ENCODE measurements at places on chromosomes 1 and 21.
A peak's percentile ranks its signal among the peaks of the same experiment; 100 is the strongest.

DNA sequence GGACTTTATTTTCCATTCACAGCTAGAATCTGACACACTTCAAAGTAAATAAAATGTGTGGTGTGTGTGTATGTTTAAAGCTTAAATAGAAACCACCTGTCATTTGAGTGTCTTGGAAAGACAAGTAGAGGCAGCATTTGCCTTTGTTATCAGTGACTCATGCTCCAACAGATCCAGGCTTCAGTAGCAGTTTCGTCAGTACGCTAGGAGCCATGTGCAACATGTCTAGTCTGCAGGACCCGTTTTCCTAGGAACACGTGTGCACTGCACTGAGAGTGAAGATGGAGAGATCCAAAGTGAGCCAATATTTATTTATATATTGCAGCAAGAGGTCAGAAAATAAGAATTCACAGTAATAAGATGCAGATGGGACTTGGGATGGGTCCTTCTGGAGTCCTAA, 41.8 kb downstream of the SGIP1 start:
- no peak for DNase-seq

DNA sequence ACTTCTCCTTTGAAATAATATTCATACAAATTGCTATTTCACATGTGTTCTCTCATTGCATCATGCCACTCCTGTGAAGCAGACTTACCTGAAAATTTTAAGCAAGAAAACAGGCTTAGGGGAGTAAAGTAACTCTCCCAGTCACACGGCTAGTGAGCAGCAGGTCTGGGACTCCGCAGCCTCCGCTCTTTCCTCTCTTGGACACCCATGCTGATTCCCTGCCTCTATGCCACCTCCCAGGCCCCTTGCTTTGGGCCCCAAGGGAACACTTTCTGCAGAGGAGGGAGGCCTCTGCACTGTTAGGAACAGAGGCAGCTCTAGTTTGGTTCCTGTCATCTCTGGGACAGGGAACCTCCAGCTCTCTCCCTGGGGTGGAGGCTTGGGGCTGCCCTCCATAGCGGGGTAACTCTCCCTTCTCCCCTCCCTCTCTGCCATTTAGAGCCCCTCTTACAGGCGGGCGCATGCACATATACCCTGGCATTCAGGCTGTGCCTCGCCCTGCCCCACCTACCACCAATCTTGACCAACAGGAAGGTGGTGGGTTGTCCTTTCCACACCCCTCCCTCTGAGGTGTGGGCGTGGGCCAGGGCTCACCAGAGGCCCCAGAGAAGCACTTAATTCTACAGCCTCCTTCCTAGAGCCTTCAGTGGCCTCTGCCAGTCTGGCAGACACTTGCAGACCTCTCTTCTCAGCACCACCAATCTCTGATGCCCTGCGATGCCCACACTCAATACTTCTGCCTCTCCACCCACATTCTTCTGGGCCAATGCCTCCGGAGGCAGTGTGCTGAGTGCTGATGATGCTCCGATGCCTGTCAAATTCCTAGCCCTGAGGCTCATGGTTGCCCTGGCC, at the start of gene RXFP4:
TSS of gene RXFP4 (plus strand) at position 646 of the 852 bp plus-strand sequence. CDS start at position 718, 72 bp downstream.
- no peak for DNase-seq

GRCh38 chr1:54498383-54499096, 49.5 kb upstream of the ACOT11 start:
- DNase-seq, result no peak

GRCh38 chr1:63022319-63022718, 238.4 kb downstream of the ATG4C start:
- DNase-seq, result no peak

DNA sequence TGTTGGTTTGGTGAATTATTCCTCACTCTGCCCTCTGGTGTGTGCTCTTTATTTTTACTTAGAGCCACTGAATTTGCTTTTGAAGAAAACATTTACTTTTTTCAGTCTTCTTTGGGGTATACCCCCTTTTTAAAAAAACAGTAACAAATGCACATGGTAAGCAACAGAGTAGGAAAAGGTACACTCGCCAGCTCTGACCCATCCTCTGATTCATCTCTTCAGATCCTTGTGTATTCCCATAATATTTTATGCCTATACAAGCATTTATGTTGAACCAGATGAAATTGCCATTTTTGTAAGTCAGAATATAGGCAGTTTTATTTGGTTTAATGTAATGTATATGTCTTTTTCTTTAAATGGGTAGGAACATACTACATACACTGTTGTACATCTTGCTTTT, 28.3 kb downstream of the TTC3 start:
- DNase-seq, result no peak

GRCh38 chr1:199403531-199404116, 623.9 kb upstream of the NR5A2 start:
- no peak for DNase-seq

DNA sequence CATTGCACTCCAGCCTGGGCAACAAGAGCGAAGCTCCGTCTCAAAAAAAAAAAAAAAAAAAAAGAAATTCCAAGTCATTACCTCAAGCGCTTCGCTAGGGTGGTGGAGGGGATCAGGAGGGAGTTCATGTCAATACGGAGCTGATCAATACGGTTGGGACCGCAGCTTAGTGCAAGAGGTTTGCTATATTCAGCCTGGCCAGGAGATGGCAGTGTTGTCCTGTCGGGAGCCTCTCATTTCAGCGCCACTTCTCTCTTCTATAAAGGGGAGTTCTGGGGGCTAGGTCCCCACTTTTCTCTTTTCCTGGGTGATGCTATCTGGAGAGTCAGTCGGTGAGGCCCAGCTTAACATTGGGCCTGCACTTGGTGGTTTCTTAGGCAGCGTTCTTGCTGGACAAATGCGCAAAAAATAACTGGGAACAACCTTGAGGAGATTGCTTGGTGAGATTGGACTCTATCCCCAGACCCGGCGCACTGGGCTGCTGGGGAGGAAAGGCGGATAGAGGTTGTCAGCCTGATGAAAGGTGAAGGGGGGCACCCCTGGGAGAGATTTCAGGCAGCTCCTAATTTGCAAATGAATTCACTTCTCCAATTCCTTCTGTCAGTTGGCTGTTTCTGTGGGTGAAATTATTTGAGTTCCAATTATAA, 40.4 kb downstream of the KIAA0040 start:
- DNase-seq, result peak; percentile 52

DNA sequence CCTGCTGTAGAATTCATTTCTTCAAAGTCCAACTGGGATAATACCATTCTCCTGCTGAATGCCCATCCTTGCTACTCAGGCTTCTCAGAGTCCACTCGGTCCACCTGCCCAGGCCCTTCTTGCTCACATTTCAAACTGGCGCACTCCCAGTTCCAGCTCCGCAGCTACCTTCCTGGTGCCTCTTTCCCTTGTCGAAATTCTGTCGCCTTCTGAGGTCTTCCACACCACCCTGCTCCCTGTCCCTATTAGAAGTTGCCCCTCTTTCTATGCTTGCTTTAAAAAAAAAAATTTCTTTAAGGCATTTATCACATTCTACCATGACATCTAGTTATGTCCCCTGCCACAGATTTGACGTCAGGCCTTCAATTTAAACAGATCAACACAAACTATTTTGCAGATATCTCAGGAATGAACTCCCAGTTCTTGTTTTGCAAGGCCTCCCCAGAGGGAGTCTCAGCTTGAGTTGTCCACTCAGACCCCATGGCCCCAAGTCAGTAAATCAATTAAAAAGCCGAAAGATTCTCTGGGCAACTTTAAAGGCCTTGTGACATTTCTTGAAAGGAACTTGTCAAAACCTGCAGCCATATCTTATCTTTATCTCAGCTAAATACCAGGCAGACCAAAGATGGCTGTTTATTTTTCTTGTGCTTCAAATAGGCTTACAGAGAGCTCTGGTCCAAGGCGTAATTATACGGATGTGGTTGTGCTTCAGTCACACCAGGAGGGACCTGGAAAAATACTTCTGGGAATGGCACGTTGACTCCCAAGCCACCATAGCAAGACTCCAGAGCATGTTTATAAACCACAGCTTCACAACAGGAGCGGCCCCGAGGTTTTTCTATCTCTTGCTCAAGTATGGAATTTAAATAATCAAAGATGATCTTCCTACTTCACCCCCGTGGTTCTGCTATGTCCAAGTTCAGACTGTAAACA, 2.2 kb downstream of the FAM89A start:
- DNase-seq, result no peak

DNA sequence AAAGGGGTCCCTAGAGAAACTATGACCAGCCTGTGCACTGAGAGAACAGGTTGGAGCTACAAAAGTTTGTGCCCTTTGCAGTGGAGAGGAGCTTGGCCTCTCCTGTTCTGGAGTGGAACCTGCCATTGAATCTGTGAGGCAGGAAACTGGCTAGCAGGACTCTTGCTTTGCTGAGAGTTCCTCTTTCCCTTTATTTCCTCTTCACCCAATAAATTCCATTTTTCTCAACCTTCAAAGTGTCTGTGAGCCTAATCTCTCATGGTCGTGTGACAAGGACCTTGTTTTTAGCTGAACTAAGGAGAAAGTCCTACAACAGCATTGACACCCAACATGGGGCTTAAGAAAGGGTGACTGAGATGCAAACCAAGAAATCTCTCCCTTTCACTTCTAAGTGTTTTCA, 42.7 kb upstream of the FASLG start:
- no peak for DNase-seq

DNA sequence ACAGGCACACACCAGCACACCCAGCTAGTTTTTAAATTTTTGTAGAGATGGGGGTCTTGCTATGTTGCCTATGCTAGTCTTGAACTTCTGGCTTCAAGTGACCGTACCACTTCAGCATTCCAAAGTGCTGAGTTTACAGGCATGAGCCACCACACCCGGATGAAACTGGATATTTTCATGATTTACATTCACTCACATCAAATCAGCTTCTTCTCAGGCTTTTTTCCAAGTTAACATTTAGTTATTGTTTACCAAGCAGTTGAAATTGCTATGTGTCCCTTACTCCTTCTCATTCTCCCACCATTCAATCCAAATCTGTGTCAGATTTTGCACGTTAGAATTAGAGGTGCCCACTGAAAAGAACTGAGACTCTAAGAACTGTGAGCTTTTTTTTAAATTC, 18.4 kb downstream of the RIT1 start:
- DNase-seq, result no peak

DNA sequence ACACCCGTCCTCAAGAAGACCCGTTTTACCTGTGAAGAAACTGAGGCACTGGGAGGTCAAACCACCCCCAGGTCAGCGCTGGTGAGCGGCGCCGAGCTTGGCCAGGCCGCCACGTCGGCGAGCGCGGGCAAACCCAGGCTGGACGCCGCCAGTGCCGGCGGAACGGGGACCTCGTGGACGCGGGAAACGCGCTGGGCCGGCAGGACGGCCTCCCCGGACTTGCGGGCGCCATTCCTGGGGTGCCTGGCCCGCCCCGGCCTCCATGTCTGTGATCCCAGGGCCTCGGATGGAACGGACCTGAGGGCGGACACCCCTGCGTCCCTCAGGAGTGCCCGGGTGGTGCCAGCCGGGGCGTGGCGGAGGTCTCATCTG, 764 bp upstream of the SUMO3 start:
- no peak for DNase-seq

- peak; percentile 66 for DNase-seq
Measured at GRCh38 chr1:230917284-230918135, 49.2 kb upstream of the C1orf198 start.

GRCh38 chr1:8681911-8682310, 135.5 kb downstream of the RERE start:
- DNase-seq, result no peak

DNA sequence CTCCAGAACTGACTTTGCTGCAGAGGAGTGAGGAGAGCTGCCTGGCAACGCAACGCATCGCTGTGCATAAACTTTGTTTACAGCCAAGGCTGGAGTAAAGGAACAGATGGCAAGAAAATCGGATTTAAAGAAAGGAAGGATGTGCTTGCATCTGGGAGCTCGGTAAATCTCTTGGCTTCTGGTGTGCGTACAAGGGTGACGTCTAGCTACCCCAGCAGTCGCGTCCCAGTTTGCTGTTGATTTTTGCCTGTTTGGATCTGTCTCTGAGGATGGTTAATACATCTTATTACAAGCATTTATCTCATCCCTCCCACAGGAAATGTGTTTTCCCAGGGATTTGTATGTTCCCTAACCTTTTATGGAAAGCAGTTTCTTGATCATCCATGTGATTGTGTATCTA, 73.3 kb upstream of the RALGPS2 start:
- DNase-seq, result no peak

DNA sequence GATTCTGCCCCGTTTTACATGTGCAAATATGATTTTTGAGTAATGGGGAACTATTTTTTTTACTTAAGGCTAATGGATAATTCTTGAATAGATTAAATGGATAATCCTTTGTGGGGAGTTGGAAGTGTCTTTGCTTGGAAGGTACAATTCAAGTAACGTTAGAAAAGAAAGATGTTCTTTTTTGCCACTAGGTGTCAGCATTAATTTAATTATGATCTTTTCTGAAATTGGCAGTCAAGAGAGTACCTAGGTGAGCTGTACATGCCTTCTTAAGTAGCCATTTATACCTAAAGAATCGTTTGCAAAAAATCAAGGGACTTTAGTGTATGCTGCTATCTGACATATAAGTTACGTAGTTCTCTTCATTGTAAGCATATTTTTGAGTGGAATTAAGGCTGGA, 2.2 kb downstream of the FBXO28 start:
- DNase-seq, result no peak

DNA sequence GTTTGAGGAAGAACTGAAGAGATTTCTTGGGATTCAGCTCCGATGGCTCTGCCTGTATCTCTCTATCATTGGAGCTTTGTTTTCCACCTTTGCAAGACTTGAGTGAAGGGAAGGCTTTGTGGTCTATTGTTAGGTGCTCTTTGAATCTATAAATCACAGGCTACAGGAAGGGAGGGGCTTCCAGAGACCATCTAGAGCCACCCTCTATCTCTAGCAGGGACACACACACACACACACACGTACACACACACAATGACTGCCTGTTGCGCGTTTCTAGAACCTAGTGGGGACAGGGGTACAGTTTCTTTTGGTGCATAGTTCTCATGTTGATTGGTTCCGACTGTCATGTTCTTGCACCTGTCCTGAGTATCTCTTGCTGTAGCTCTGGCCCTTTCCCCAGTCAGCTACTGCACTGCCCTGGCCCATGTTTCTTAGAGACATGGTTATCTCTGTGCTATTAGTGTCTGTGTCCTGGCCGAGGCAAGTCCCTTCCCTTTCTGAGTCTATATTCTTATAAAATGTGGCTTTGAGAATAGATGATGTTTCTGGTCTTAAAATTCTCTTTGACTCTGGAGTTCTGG, 60.7 kb downstream of the MAN1C1 start:
- no peak for DNase-seq

DNA sequence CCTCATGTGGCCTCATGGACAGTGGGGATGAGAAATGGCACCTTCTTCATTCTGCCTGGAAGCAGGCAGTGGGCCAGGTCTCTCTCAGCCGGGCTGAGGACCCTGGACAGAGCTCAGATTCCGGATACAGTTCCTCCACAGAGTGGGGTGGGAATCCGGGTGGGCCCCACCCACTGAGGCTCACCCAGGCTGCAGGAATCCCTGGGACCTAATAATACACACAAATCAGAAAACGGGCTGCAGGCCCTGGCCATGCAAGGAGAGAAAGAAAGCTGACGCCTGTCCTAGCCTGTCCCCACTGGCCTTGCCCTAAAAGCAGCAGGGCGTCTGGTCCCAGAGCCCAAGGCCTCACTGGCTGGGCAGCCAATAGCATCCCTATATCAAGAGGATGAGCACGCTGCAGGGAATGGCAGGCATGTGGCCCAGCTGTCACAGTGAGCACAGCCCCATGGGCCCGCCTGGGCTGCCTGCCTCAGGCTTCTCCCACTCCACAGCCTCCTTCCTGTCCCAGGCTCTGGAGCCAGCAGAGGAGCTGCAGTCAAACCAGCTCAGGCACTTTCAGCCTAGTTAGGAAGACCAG, 25.3 kb downstream of the ACTA1 start:
- DNase-seq, result no peak

- no peak for DNase-seq
Measured at GRCh38 chr21:45260191-45260825, 27.4 kb downstream of the POFUT2 start.

GRCh38 chr1:41773144-41773591, 145.6 kb downstream of the HIVEP3 start:
- no peak for DNase-seq

Measured in stimulated activated CD8-positive, alpha-beta memory T cell treated with anti-CD3 and anti-CD28 coated beads, Interleukin-4, amount 100 ng/mL, for 4 hours (primary cell).